ENCODE measurements at places on chromosomes 7 and 10.

GRCh38 chr10:22054961-22055360 lies 51.4 kb upstream of the DNAJC1 start:
- no peak for DNase-seq

DNA sequence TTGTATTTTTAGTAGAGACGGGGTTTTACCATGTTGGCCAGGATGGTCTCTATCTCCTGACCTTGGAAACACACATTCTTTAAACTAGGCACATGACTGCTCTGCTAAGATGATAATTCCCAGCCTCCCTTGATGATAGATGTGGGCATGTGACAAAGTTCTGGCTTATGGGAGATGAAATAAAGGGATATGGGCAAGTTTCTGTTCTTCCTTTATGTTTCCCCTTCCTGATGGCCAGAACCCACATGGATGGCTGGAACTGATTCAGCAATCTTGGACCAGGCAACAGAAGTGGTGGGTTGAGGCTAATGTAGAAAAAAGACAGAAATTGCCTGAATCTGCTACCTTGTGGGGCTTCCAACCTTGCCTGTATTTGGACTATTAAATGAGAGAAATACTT lies 60.7 kb upstream of the NRP1 start:
- no peak for DNase-seq

DNA sequence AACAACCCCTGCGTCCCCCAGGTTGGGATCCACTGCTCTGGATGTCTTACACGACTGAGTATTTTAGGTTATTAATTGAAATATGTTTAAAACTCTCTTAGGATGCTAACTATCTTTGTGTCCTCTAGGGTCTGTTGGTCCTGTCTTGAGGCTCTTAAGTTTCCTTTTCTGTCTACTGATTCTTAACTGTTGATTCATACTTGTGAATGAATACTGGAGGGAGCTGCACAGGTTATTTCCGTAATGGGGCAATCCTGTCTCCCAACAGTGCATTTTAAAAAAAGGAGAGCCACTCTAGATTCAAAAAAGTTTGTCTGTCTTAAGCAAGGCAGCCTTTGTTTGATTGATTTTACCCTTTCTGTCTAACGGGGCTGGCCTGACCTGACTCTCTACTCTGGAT lies 237.6 kb upstream of the POM121L12 start:
- no peak for DNase-seq

DNA sequence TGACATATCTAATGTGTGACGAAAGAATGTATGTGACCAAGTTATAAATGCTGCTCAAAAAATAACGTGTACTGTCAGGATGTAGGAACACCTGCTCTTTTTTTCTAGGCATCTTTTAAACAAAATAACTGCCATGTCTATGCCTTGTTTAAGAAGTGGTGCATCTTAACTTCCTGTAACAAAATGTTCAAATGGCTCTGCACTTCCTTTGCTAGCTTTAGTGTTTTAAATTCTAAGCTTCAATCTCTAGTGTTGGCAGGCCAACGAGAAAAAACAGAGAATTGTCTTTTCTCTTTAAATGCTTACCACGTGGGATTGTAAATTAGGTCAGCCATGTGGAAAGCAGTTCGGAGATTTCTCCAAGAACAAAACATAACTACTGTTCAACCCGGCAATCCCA lies 14.6 kb upstream of the PDSS1 start:
- no peak for DNase-seq

DNA sequence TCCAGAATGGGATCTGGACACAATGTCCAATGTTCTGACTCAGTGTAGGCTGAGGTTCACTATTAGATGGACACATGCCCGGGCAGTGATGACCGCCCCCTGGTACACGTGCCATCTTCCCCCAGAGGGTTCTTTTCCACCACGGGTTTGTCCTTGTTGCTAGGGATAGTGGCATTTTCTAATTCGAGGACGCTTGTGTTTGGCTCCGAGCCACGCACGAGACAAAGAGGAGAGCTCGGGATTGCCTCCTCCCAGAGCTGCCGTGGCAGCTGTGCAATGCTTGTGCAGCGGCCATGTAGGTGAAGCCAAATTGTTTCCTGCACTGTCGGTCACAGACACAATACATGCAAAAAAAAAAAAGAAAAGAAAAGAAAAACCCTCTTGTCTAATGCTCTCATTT lies 207.5 kb downstream of the PAXIP1 start:
- DNase-seq = no peak

DNA sequence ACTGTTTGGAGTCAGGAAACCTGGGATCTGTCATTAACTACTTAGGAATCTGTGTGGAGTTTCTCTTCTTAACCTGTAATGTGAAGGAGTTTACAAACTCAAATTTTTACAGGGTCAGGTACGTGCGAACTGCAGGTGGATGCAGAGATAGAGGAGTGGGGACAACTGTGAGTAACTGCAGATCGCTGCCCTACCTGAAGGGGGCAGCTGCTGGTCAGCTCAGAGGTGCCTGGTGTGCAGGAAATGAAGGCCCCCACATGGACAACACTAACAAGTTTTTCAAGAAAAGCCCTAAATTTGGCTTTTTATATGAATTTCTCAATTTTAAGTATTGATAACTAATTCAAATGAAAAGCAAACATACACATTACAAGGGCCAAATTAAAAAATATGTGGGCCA lies 380.0 kb downstream of the REEP3 start:
- peak; percentile 55 for DNase-seq

DNA sequence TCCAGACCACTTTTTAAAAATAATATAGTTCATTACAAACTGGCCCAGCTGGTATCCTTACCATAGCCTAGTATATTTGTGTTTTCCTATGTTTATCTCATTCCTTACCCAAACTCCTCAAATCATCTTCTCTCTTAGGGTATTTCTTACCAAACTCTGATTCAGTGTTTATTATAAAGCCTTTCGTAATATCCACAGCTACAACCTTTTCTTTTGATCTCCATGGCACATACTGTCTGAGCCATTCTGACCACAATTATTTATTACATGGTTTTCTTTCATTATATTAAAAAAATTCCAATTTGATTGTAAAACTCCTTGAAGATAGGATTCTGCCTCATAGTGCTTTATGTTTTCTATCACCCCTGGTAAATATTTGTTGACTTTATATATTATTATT lies 94.2 kb downstream of the LRMDA start:
- no peak for DNase-seq

DNA sequence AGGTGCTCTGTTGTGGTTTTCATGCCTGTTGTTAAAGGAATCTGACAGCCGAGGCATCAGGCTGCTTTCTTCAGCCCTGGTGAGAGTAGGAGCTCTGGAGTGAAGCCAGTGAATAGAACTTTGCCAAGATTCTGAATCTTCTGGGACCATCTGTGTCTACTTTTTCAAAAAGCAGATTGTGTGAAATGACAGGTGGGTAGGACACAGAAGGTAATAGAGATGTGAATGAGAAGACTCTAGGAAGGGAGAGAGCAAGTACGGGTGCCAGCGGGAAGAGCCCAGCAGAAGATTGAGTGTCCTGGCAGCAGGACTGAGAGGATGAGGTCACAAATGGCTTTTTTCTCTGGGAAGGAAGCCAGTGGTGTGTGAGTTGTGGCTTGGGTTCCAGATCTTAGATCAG lies 429.2 kb downstream of the SDK1 start:
- no peak for DNase-seq

DNA sequence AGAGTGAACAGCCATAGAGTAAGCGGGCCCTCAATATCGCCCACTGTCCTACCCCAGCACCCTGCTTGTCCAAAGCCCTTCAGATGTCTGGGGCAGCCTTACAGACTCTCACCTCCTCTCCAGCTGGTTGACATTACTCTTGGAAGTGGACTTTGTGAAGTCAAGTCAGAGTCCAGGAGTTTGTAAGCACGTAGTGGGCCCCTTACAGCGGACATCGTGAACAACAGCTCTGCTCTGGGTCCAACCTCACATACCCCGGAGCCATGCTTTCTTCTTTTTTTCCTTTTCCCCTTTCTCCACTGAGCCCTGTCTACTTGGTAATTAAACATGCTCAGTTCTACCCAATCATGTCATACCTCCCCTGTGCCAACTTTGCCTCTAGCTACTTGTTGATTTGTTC lies 17.5 kb downstream of the HNRNPF start:
- DNase-seq = no peak

GRCh38 chr10:76543655-76544054 lies 1094.0 kb downstream of the KCNMA1 start:
- no peak for DNase-seq

GRCh38 chr7:52584041-52584440 lies 451.4 kb upstream of the POM121L12 start:
- no peak for DNase-seq
